ENCODE measurements at places on chromosomes 7 and 10. TPM values are rescaled to one million over a fixed set of nuclear protein-coding genes. Genes with fewer than 3 reads are reported as not detected.

MALRD1 gene
- 4.3 TPM for total RNA-seq

- H3K4me1 ChIP-seq: no peaks in the 10 kb centered on the region
- H3K27me3 ChIP-seq: no peaks in the 10 kb centered on the region
- no peak overlapping the region for H3K4me3 ChIP-seq
- peak; percentile 36 for DNase-seq
- no peak overlapping the region for H3K27ac ChIP-seq
- H3K36me3 ChIP-seq: no peaks in the 10 kb centered on the region
Measured at GRCh38 chr10:5528989-5529701, 4.4 kb downstream of the CALML3 start.

GRCh38 chr7:151083071-151083823, at the start of gene TMUB1:
TMUB1 (minus strand) TSS chr7:151083493; CDS start chr7:151082563, 930 bp downstream.
- no peaks in the 10 kb centered on the region for H3K27me3 ChIP-seq
- no peaks in the 10 kb centered on the region for H3K36me3 ChIP-seq
- peak within 1 kb of the TSS; percentile 88 for H3K27ac ChIP-seq
- peak within 1 kb of the TSS; percentile 92 for H3K4me3 ChIP-seq
- peak; percentile 97 for DNase-seq
- H3K4me1 ChIP-seq: peaks cover 75% of the 10 kb centered on the region

EBLN1 gene
- not detected for total RNA-seq

NUTM2A gene
- 2.9 TPM for total RNA-seq

- no peaks in the 10 kb centered on the region for H3K4me1 ChIP-seq
- H3K27ac ChIP-seq: no peak overlapping the region
- no peak overlapping the region for H3K4me3 ChIP-seq
- H3K27me3 ChIP-seq: no peaks in the 10 kb centered on the region
- H3K36me3 ChIP-seq: no peaks in the 10 kb centered on the region
Measured at GRCh38 chr7:83096065-83096580, 66.6 kb downstream of the PCLO start.

TRIP6 gene
- total RNA-seq: 74.0 TPM

OPN1SW gene
- not detected for total RNA-seq

GDF2 gene
- total RNA-seq: not detected

SLC39A12 gene
- not detected for total RNA-seq

RGR gene
- total RNA-seq: 0.49 TPM

- H3K4me3 ChIP-seq: no peak overlapping the region
- no peaks in the 10 kb centered on the region for H3K27me3 ChIP-seq
- no peaks in the 10 kb centered on the region for H3K4me1 ChIP-seq
- peak overlapping the region; percentile 7 for H3K27ac ChIP-seq
- H3K36me3 ChIP-seq: no peaks in the 10 kb centered on the region
- DNase-seq: no peak
Measured at GRCh38 chr10:18333621-18334020, 193.4 kb downstream of the CACNB2 start.

Measured in upper lobe of left lung (tissue), 6 donors.